ENCODE measurements at places on chromosomes 1 and 21. TPM values are rescaled to one million over a fixed set of nuclear protein-coding genes. Genes with fewer than 3 reads are reported as not detected.

- DNase-seq = no peak
Measured at GRCh38 chr1:185965870-185966269, 231.7 kb downstream of the HMCN1 start.

DNA sequence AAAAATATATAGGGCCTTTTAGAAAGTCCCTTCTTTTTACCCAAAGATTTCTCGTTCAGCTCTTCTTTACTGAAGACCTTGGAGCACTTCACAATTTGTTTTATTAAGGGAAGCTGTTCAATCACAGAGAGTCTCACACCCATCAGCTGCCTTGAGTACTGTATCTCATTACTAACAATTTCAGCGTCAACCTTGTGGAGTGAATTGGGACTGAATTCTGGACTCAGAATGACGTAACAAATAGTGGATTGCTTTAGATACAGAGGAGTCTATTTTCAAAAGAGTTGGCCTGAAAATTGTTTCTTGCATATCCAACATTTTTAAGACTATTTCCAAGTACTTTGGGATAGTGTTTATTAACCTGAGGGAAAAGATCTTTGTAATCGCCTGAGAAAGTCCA is 7.9 kb downstream of the MAP10 start:
- DNase-seq = no peak

DNA sequence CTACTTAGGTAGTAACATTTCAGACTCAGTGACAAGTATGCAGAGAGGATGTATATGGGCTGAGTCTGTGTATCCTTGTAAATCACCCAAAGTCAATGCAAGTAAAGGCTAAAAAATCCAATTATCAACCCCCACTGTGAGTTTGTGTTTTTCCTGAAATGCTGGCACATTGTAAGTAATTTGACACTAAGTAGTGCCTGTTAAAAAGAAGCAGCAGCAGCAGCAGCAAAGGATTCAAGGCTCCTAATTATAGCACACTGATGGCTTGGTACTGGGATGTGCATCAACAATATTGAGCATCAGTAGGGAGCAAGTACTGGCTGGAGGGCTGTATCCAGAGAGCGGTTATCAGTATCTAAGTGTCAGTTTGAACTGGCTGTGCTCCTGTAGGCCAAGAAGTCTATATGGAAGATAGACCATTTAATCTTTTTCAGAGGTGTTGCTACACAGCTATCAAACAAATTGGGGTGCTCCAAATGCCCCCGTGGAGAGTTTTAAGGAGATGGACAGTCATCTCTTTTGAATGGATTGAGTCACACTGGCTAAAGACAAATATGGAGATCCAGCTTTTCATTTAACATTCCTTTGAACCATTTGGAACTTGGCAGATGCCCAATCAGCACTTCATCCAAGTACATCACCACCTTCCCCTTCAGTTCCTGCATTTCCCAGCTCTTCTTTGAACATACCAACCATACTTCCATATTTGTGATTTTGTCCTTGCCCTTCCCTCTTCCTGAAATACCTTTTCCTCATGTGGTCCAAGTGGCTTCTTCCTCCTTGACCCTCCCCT is 241.2 kb upstream of the ST6GALNAC5 start:
- DNase-seq = no peak

DNA sequence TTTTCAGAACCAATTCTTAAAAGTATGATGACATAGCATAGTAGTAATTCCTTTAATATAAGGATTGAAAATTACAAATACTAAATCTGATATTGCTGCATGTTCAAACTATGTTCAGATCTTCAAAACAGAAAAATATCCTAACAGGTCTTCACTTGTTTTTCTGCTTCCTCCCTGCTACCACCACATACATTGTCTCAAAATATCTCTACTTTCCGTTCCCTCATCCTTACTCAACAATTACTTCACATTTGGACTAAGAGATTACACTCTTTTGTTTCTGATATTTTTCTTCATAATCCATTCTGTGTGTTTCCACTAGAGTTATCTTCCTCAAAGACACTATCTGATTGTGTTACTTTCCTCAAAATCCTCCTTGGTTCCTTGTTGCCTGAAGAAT is 125.1 kb downstream of the NEK7 start:
- no peak for DNase-seq

DNA sequence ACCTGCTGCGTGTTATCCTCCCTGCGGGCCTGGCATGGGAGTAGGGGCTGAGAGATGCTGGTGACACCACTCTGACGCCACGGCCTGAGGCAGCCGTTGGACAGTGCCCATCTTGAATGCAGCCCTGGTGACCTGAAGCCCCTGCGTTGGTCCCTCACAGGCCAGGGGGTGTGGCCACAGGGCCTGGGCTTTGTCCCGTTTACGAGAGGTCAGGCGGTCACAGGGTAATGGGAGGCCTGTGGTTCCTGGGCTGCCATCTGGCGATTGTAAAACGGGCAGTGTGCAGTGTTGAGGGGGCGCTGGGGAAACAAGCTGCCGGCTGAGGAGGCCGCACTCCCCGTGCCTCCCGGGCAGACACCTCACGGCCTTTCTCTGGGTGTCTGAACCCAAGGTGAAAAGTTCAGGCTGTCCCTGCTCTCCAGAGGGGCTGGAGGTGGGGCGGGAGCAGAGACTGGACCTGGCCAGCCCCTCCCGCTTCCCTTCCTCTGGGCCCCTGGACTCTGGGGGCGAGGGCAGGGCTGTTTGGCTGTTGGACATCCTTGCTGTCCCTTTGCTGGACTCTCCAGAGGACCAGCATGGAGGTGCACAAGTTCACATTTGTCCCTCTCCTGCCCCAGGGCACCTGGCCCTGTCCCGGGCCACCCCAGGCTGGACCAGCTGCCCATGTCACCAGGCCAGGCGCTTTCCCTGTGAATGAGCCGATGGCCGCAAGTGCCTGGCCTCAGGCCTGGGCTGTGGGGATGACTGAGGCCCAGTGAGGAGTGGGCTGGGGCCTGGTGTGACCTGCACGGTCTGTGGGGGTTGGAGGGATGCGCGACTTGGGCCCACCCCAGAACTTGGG is 42.4 kb downstream of the SKI start:
- DNase-seq = no peak

DNA sequence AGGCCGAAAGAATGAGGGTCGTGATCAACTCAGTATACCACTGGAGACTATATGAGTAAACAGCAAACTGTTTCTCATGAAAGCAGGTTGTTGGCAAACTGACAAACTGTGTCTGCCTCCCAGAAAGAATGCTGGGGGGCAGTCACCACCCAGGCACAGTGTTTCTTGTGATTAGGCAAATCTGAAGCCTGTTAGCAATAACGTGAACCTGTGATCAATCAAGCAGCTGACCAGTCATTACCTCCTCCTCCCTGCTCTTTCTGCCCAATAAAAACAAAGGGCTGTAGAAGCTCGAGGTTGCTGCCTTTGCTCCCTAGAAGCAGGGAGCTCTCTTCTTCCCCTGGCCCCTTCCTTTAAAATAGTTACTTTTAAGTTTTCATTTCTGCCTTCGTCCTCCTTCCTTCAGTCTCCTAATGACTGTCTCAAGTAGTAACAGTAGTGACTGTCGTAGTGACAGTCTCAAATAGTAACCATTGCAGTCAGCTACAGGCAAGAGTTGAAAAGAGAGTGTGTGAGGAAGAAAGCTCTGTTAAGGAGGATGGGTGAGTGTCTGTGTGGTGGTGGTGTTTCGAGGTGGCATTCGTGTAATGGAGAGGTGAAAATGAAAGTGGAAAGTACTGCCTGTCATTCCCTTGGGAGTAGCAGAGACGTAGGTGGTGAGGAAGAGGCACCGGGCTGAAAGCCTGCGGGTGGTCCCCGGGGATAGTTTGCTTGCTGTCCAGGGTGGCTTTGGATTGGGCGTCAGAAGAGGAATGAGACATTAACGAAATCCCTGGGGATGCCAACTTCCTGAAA is 14.5 kb downstream of the HHAT start:
- peak; percentile 56 for DNase-seq

DNA sequence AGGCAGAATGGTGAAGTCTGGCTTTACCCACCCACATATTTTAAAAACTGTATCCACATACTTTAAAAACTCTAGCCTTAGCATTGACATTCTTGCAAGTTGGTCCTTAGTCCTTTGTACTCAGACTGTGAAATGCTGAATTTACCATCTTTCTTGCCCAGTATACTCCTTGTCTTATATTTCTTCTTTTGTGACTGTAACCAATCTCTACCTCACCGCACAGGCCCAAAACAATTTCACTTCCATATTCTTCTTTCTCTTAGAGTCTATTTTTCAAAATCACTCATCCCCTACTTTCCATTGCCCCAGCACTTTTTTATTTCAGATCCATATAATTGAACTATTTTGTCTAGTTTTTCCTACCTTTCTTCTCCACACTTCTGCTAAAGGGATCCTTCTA is 892.4 kb upstream of the B3GALT2 start:
- DNase-seq = no peak

GRCh38 chr1:48102766-48103165 is 105.6 kb upstream of the TRABD2B start:
- DNase-seq = no peak

SDC3 gene
- 63.4 TPM for total RNA-seq

DNA sequence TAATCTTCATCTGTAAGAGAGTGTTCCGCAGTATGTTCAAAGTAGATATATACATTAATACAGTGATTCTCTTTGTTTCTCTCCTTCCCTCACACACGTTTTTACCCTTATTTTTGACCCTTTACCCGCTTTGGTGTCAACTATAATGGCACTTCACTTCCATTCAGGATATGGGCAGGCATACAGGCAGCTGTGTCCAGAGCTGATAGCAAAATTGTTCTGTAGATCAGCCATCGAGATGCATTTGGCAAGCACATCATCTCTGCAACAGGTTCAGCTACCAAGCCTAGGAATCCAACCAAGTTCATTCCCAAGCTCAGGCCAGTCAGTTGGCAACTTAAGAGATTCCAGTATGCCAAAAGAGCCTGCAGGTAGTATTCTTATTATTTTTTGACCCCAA is 74.8 kb downstream of the FNBP1L start:
- DNase-seq = no peak

GRCh38 chr1:202107321-202107761 is 15.4 kb upstream of the GPR37L1 start:
- no peak for DNase-seq

ZNF684 gene
- total RNA-seq = 4.7 TPM

Measured in osteocyte (in vitro differentiated cells).